OCI-M1 (cell line): ENCODE measurements at places on chromosomes 13 and 19.
A peak's percentile ranks its signal among the peaks of the same experiment; 100 is the strongest.

- DNase-seq: no peak
These were observed 12.7 kb downstream of the ATP4B start for GRCh38 chr13:113645329-113645728.

- no peak for DNase-seq
These were observed 35.2 kb downstream of the CACNG6 start for GRCh38 chr19:54026656-54027055.

DNA sequence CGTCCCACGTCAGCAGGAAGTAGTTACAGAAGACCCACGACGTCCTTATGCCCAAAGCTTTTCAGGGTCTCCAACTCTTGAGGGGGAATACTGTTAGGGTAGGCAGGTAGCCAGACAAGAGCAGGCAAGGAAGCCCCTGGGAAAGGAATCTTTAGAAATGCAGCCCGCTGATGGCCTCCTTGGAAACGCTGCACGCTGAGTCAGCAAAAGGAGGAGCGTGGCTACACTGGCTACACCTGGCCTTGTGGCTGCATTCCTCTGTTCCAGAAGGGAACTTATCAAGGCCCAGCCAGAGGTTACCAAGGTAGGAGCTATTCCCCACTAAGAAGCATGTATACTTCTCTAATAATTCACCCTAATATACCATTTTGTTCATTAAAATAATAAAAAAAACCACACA lies 2.0 kb downstream of the ERVV-1 start:
- DNase-seq: no peak

- no peak for DNase-seq
These were observed 15.8 kb upstream of the DPF1 start for GRCh38 chr19:38239816-38240215.

GRCh38 chr13:94713561-94714182 lies 1.3 kb upstream of the SOX21 start:
- peak; percentile 55 for DNase-seq

- DNase-seq: peak; percentile 88
These were observed 17.8 kb upstream of the ENOX1 start for GRCh38 chr13:43804461-43805070.

GRCh38 chr13:84994582-84994981 lies 804.6 kb downstream of the SLITRK6 start:
- DNase-seq: no peak

DNA sequence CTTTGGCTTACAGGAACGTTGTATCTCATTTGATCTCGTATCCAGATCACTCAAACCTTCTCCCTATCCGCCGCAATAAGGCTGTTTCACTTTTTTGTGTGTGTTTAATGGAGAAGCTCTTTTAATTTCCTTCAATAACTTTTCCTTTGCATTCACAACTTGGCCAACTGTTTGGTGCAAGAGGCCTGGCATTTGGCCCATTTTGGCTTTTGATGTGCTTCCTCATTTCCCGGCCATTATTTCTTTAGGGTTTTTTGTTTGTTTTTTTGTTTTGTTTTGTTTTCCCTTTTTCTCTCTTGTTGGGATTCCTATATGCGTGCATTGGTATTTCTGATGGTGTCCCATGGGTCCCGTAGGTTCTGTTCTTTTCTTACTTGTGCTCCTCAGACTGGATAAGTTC lies 6.1 kb upstream of the UPF3A start:
- DNase-seq: peak; percentile 23

GRCh38 chr19:15433519-15434069 lies 14.8 kb upstream of the AKAP8L start:
- DNase-seq: no peak

GRCh38 chr19:47653856-47654255 lies 44.9 kb downstream of the BICRA start:
- no peak for DNase-seq

- no peak for DNase-seq
These were observed 13.4 kb upstream of the RSPH6A start for GRCh38 chr19:45828523-45828922.

DNA sequence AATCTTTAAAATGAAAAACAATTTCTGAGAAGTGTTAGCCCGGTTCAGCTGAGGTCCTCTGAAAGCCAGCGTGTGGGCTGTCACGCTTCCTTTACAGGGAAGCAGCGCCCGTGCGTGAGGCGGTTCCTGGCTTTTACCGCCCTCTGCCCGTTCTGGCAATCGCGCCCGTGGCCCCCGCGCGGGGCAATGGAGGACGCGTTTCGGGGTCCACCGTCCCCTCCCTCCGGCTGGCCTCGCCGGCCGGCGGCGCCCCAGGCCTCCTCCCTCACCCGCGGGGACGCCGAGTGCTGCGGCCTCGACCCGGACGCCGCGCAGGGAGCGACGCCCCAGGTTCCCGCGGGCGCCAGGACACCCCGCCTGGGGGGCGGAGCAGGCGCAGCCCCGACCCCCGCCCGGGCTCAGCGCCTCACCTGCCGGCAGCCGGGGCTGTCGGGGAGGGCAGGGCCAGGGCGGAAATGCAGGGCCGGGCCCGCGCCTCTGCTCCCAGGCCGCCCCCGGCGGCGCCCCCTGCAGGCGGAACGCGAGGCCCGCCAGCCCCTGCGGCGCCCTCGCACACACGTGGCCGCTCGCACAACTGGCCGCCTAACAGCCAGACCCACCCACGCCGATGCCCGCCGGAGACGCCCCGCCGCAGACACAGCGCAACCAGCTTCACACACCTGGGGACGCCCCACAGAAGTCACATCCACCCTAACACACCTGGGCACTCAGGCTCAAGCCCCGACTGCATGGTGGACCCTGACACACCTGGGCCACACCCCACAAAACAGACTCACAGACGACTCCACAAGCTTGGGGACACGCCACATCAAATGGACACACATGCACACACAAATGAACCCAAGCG lies at the start of gene GGACT:
Gene GGACT, minus strand, starts transcription at position 459 of the 847 bp plus-strand sequence. CDS start 56,198 bp downstream, outside the sequence.
- DNase-seq: peak; percentile 88
